G401 (cell line): ENCODE measurements at places on chromosomes 7 and 10.

DNA sequence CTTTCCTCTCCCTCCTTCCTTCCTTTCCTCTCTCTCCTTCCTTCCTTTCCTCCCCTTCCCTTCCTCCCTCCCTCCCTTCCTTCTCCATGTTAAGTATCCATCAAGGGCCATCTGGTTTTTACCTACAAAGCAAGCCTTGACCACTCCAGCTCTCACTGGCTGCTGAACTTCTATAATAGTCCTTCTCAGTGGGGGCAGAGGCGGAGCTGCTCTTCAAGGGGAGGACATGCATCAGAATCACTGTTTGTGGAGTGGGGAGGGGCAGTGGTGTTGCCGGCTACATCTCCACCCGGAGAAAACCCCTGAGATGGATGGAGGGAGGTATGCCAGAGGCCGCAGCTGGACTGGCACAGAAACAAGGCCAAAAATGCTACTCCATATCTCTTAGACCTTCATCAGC lies 25.9 kb downstream of the LAMB1 start:
- DNase-seq = no peak

GRCh38 chr10:78830976-78831375 lies 237.8 kb upstream of the ZMIZ1 start:
- DNase-seq = no peak

DNA sequence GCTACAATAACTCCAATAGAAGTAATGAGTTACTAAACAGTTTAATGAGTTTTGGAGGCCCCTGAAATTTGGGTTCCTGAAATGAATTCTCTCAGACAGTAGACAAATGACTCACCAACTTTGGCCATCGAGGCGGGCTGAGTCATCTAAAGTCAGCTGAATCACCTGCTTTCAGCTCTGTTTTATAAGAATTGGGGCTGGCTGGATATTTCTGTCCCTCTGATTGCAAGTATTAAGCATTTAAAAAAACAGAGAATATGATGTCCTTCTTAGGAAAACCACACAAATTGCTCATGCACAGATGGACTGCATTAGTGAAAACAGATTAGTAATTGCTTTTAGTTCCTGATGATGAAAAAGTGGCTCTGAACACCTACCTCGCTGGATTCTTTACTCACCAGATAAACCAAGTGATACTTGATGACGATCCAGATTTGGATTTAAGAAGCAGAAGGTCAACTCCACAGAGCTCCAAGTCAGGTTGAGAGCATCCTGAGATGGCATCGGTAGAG lies 59.1 kb downstream of the ZNF365 start:
- peak; percentile 14 for DNase-seq

GRCh38 chr10:93219347-93219746 lies 145.7 kb downstream of the CYP26A1 start:
- no peak for DNase-seq

DNA sequence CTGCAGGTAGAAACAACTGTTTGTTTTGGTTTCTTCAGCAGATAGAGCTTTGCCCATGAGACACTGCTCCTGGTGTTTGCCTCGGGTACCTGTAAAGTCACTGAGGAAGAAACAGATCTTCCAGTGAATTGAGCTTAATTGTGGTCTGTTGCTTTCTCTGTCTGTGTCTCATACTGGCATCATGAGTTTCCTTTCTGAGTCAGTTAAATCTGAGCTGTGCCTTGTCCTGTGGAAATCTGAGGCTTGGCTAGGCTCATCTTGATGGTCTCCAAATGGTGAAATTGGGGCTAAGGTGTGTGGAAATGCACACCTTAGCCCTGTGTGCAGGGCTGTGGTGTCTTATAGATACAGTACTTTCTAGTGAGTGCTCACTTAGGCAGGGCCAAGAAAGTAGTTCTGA lies 67.4 kb downstream of the GBF1 start:
- DNase-seq = no peak
